ENCODE measurements at places on chromosomes 16 and 17.

- peak; percentile 16 for DNase-seq
Measured at GRCh38 chr16:2250652-2251295, 613 bp downstream of the ECI1 start.

DNA sequence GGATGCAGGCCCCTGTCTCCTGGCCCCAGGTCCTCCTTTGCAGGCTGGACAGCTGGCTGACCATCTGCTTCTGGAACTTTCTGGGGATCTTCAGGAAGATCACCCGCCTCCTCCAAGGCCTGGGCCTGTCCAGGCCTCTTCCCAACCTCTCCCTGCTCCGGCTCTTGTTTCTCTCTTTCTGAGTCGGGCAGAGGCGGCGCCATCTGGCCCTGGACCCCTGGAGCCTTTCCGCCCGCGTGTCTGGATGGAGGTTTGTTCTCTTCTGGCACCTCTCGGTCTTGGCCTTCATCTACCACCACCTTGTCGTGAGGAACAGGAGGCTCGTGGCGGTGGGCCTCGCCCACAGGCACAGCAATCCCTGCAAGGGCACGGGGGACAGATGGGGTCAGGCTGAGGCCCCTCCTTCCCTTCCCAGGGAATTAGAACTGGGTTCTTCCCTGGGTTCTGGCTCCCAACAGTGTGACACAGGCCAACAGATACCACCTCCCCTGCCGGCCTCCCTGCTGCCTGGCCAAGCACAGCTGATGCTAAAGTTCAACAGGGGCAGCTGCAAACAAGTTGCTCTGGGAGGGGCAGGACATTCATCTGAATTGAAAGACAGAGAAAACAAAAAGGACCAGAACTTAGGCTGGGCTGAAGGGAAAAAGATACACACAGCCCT lies 13.3 kb downstream of the NDUFAF8 start:
- no peak for DNase-seq

DNA sequence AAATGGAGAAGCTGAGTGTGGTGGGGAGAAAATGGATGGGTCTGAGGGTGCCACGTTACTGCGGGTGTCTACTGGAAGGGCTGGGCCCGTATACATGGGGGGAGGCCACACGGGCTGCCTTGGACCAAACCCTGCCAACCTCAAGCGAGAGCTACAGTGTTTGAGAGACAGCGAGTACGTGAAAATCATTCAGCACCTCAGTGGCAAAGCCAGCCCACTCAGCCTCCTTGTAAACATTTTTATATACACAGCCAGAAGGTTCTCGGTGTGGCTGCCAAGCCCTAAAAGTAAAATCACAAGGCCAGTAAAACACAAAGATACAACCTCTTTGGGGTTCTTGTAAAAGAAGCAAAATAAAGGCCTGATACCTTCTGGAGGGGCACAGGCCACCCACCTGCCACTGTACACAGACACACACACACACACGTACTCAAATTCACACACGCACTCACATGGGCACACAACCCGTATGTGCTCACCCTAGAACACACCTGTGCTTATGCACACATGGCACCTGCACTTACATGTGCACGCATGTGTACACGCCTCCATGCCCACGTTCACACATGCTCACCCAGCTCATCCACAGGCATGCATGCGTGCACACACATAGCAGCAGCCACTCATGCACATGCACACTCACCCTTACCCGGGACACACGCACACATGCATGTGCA lies 102.8 kb downstream of the GSG1L start:
- DNase-seq = no peak

DNA sequence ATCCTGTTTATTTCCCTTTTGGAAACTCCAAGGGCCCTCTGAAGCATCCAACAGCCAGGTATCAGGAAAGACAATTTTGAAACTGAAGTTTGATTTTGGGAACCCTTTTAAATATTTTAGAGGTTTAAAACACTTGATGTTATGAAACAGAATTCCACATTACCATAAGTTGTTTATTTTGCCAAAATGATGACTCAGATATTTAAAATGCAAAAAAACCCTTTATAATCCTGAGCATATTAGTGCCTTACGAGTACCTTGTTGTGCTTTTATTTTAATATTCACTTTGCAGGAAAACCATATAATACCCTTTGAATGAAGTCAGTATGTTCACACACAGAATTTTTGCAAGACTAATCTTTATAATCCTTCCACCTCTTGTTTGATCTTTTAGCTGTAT lies 765.1 kb upstream of the CA10 start:
- DNase-seq = no peak

GRCh38 chr17:79942591-79943346 lies 92.9 kb downstream of the TBC1D16 start:
- DNase-seq = no peak

- DNase-seq = no peak
Measured at GRCh38 chr17:68850749-68851510, 104.3 kb downstream of the ABCA8 start.

- DNase-seq = no peak
Measured at GRCh38 chr17:34725725-34726124, 146.3 kb downstream of the TMEM132E start.

DNA sequence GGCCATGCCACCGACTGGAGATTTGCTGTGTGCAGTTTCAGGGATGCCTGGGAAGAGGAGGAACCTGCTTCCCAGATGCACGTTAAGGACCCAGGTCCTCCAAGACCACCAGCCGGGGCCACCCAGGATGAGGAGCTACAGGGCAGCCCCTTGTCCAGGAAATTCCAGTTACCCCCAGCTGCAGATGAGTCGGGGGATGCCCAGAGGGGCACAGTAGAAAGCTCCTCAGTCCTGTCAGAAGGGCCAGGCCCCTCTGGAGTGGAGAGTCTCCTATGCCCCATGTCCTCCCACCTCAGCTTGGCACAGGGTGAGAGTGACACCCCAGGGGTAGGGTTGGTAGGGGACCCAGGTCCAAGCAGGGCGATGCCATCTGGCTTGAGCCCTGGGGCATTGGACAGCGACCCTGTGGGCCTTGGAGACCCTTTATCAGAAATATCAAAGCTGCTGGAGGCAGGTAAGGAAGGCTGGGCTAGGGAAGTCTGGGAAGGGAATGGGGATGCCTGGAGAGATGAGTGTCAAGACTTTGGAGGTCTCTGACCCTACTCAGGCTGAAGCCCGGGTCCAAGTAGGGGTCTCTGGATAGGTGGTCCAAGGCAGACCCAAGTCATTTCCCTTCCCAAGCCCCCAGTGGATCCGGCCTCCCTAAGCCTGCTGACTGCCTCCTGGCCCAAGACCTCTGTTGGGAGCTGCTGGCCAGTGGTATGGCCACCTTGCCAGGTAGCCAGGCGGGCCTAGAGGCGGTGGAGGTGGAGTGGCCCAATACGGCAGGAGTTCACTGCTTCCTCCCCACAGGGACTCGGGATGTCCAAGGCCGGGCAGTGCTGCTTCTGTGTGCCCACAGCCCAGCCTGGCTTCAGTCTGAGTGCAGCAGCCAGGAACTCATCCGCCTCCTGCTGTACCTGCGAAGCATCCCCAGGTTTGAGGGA lies 1.0 kb downstream of the PLEKHG4 start:
- no peak for DNase-seq

GRCh38 chr16:65658787-65659220 lies 536.9 kb upstream of the CDH11 start:
- DNase-seq = no peak

- DNase-seq = no peak
Measured at GRCh38 chr17:60947543-60947942, 269.9 kb downstream of the BCAS3 start.
